NCI-H1092 (cell line): ENCODE measurements at places on chromosomes 6 and 20.

DNA sequence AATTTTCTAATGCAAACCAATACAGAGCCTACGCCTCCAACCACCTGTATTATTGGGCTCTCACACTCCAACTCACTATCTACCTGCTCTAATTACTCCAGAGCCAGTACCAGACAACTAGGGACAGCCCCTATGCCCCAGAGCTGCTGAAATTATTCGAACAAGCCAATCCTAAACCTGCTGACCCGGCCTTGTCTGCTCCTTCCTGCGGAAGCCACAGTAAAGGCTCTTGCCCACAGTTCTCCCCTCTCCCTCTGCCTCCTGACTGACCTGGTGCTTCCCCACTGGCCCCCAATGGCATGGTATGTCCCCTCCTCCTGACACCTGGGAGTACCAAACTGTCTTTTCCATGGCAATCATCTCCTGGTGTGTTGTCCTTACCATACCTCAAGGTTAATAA, 4.1 kb upstream of the TOX2 start:
- no peak for DNase-seq

DNA sequence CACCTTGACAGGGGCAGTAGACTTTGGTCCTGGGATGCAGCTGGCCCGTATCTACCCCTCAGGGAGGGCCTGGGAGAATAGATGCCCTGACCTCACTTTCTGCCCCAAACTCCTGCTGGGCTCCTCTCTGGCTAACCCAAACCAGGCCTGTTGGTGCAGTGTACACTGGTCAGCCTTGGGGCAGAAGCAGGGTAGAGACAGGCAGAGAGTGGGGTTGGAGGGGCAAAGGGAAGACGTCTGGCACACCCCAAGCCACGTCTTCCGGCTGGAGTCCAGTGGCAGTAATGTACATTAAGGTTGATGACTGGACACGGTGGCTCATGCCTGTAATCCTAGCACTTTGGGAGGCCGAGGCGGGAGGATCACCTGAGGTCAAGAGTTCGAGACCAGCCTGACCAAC, 9.3 kb downstream of the DDR1 start:
- DNase-seq = no peak

- no peak for DNase-seq
Measured at GRCh38 chr20:62533591-62534495, 58.0 kb upstream of the GATA5 start.

GRCh38 chr20:62545271-62545670, 69.5 kb upstream of the GATA5 start:
- no peak for DNase-seq

- DNase-seq = no peak
Measured at GRCh38 chr6:108736832-108737231, 111.4 kb upstream of the ARMC2 start.

DNA sequence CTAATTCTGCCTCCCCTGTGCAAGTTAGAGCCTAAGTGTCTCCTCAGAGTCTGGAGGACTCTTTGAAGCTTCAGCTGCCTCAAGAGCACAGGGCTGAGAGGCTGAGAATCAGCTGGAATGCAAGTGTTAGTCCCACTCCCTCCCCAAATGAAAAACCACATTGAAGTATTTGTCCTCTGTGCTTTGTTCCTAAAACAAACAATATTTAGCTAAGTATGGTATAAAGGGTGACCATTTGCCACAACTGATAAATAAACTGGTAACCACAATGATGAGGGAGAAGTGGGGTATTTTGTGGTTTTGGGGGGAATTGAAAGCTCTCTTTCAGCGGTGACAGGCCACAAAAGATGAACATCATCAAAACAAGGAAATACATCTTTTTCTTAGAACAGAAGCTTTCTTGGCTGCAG, 91.7 kb upstream of the HDDC2 start:
- DNase-seq = no peak
